AG08395 (cell line): ENCODE measurements at places on chromosomes 1 and 21.

DNA sequence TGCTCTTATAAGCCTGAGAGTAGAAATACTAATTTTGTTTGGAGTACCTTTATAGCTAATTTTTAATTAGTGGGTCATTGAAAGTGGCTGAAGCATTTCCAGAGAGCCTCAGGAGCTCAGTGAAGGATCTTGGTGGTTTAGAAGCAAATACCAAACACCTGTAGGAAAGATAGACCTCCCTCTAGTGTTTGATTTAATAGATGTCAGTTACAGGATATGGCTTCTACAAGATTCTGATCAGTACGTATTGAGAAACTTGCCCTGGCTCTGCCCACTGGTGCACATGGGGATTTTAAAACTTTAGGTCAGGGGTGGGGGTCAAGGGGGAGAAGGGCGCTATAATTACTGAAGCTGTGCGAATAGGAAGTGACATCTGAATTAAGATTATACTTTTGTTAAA lies 122.2 kb downstream of the POU2F1 start:
- no peak for DNase-seq

DNA sequence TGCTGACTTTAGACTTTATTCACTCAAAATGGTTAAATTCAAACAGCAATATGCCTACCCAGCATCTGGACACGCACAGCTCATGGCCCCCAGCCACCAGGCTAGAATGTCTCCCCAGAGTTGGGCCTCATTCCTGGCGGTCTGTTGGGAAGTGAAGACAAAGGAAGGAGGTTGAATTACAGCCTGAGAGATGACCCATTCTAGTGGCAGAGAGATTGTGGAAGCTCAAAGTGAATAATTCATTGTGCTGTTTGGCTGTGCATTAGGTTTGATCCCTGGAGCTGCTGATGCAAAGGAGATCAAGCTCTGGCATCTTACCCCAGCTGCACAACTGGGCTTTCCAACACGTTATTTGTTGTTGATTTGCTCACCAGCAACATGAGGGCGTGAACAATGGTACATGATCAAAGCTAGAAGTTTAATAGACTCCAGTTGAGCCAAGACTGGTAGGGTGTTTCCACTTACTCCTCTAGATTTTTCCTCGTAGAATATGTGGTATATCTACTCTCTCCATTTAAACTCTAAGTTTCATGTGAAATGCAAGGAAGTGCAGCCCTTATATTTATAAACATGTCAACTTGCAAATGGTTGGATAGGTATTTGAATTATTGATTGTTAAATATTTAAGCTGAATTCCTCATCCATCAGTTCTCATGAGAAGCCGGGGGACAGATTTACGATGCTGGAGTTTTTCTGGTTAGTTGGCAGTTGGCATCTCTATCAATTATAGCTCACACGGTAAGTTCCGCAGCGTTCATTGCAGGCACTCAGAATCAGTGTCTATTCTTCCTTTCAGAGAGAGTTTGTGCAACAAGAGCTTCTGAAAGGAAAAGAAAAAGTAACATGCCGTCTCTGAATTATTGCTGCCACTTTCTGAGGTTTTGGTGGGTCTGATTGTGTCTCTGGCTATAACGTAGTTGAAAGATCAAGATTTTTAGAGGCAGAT lies 222.7 kb downstream of the TM2D1 start:
- DNase-seq = no peak

DNA sequence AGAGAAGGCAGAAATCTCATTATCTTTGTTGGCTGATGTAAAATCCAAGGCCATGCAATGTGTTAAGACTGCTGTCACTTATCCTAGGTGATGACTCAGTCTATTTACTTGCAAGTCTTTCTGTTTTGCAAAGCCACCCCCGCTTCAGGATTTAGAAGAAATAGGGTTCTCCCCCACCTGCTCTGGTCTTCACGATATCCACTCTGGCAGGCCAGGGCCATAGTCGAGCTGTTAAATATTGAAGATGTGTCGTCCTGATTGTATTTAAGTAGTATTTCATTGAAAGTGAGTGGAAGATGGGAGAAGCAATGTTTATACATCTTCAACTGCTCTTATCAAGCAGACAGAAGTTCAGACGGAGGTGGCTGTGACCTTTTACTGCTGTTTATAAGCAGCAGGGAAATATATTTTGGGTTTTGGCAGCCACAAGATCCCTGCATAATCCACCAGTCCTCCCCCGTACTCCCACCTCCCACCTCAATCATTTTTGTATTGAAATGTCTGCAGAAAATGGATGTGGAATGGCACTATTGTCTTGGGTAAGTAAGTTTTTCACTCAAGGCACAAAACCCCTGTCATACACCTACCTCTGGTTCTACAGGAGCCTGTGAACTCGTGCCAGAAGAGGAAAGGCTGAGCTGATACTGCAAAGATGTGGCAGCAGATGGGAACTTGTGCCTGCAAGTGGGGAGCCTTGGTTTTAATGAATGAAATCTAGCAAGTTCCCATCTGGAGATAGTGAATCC lies 117.4 kb downstream of the MRPS6 start:
- no peak for DNase-seq

GRCh38 chr1:110677526-110677925 lies 2.8 kb upstream of the KCNA3 start:
- DNase-seq = no peak

DNA sequence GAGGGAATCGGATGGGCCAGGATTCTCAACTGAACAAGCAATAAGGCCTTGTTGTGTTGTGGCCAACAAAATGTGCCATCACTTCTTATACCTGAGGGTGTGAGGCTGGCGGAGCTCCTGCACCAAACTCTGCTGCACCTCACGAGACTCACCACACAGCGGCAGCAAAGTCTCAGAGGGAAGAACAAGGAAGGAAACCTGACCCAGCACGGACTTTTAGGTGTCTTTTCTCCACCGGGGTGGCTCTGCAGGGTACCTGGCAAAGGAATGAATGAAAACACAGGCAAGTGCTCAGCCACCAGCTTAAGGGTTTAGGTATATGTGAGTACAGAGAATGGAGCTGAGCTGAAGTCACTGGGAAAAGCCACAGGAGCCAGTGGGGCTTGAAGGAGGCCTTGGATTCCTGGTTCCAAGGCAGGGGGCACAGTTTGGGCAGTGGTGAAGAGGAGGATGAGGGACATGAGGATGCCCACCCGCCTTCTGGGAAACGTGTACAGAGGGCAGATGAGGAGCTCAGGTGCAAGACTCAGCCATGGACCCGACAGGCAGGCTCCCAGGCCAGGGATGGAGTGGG lies 31.1 kb upstream of the HSD3B1 start:
- DNase-seq = peak; percentile 15

DNA sequence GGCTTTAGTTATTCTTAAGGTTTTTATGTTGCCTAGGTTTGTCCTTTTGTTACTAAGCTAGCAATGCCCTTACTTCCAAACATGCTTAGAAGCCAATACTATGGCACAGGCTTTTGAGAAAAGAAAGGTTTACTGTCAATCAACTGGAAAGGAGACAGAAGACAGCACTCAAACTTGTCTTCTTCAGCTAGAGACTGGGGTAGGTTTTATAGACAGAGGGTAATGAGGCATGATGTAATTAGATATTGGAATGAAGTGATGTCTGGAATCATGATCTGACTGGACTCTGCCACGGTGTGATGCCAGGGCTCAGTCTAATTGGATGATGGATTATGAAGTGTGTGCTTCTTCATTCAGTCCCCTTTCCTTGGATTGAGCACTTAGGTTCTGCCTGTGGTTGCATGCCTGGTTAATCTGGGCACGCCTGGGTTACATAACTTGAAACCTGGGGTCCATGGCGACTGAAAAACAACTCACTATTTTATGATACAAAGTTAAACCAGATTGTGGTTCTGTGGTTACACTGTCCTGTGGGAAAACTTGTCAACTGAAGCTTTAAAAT lies 625.8 kb downstream of the BRINP3 start:
- DNase-seq = no peak

- no peak for DNase-seq
Observed at GRCh38 chr1:53362851-53363642, 35.2 kb upstream of the LRP8 start.

DNA sequence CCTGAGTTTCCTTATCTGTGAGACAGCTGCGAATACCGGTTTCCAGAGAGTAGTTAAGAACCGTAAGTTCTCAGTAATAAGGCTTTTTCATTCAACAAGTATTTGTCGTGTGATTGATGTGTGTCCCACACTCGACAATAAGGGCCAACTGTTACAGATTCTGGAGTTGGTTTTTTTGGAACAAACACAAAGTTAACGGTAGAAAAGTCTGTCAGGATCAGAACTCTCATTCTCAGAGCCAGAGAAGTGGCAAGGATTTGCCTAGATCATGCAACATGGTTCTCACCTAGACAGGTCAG lies 837 bp downstream of the NUDC start:
- DNase-seq = no peak

GRCh38 chr1:182633657-182634281 lies 29.6 kb upstream of the RGS16 start:
- no peak for DNase-seq

- peak; percentile 35 for DNase-seq
Observed at GRCh38 chr1:44029260-44029910, 1.9 kb downstream of the SLC6A9 start.

DNA sequence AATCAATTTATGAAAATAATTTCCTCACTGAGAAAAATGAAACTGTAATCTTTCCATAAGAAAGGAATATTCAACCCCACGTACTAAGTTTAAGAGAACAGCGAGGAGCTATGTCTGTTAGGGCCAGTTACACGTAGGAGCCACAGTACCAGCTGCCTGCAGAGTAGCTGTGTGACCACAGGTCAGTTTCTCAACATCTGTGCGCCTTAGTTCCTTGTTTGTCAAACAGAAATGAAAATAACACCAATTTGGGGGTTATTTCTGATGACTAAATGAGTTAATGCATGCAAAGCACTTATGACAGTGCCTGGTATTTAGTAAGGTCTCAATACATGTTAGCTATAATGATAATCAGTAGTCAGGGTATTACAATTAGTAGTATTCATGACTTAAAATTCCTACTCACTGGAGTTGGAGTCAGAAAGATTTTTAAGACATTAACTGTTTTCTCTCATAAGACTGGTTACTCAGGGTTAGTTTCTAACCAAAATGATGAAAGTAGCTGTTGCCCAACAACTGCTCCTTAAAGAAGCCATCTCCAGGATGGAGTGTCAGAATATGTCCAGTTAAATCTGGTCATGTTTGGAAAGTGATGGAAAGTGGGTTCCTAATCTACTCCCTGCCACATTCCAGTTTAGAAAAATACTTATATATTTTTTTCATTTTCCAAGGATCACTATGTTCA lies 85.8 kb upstream of the ZNF648 start:
- no peak for DNase-seq

GRCh38 chr21:28455253-28455600 lies 537.5 kb downstream of the LTN1 start:
- peak; percentile 70 for DNase-seq

DNA sequence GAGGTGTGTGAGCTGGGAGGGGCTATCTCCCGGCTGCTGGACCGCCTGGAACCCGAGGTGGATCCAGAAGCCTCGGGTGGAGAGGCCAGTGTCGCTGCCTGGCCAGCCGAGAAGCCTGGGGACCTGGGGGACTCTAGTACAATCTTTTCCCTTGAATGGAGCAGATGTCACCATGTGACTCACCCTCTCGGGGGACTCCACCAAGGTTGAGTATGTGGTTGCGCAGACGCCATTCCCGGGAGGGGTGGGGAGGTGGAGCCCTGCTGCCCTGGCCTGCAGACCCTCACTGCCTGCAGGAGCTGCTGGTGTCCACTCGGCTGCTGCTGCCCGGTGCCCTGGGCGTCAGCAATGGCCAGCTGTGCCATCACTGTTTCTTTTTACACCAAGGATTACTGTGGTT lies 40.3 kb downstream of the TP73 start:
- no peak for DNase-seq

GRCh38 chr1:93448983-93449804 lies 1.3 kb downstream of the FNBP1L start:
- DNase-seq = peak; percentile 18

DNA sequence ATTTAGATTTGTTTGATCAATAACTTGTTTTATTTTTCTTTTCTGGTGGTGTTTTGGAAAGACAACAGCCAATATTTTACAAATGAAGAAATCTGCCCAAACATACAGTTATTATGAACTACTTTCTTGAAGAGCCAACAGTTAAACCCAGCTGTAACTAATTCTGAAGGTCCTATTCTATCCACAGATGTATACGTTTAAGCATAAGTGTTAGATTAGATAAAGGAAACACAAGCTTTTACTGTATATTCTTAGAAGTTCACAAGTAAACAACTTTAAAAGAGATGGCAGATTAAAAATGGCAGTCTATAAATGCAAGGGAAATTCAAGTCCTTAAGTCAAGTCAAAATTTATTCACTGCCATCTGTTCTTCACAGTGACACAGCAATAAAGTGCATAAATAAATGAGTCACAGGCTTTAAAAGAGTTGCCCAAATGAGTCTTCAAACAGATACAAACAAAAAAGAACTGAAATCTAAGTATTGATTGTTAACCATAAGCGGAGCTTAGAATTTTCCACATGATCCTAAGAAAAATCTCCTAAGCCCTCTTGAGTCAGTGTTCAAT lies 49.9 kb upstream of the KCNH1 start:
- no peak for DNase-seq

GRCh38 chr1:235734335-235734734 lies 84.8 kb upstream of the GNG4 start:
- DNase-seq = no peak

DNA sequence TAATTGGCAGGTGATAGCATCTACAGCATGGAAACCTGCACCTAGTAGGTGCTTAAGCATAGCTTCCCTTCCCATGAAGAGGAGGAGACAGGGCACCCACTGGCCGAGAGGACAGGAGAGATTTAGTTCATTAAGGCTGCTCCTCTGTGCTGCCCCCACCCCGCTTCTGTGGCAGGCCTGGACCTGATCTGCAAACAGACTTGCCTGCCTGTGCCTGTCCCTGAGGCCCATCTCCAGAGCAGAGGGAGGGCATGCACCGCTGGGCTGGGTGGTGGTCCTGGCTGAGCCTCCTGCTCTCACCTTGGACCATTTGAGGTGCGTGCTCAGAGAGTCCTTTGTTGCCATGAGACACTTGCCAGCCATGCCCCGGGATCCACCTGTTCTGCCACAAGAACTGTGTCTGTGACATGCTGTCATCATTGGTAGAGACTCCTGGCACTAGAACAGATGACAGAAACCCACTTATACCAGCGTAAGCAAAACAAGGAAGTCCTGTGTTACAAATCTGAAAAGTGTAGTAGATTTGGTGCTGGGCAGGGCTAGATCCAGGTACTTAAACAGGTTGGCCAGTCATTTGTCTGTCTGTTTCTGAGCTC lies 55.6 kb downstream of the PTPRF start:
- DNase-seq = no peak
